Stimulated activated CD4-positive, alpha-beta T cell treated with anti-CD3 and anti-CD28 coated beads, TNF-alpha, amount 100 ng/mL, for 24 hours (primary cell): ENCODE measurements at places on chromosomes 16 and 17.

DNA sequence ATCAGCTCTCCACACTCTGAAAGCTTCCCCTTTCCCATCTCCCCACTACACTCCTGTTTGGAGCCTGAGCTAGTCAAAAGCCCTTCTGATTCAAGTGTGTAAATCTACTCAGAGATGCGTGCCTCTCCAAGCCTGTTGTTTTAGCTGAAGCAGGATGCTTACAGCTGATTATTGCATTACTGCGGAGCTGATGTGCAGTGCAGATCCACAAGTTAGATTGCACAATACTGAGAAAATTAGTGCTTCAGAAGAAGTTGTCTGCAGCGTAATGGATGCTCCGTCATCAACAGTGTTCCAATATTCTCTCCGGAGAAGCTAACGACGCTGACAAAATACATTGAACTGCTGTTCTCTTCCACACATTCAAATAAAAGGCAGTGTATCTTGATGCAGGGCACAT, 44.8 kb upstream of the NLRP1 start:
- no peak for DNase-seq

GRCh38 chr16:55566432-55567175, at the start of gene CAPNS2:
Gene CAPNS2, plus strand, starts transcription at chr16:55566684. Its CDS starts 73 bp downstream, at chr16:55566757.
- no peak for DNase-seq

DNA sequence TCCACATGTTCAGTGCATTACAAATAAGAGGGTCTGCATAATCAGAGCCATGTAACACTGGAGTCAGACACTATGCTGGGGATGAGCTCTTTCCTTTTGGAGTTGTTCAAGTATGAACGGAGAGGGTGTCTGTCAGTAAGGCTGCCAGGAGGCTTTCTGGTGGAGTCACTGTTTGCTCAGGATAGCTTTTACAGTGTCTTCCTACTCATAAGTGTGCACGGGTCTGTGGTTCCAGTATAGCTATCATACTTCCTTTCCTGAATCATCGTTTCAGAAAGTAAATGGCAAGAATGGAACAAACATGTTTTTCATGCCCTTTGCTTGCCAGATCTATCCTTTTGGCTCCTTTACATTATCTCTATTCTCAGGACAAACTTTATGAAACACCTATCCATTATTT, 152.7 kb upstream of the CDH11 start:
- DNase-seq, result no peak

DNA sequence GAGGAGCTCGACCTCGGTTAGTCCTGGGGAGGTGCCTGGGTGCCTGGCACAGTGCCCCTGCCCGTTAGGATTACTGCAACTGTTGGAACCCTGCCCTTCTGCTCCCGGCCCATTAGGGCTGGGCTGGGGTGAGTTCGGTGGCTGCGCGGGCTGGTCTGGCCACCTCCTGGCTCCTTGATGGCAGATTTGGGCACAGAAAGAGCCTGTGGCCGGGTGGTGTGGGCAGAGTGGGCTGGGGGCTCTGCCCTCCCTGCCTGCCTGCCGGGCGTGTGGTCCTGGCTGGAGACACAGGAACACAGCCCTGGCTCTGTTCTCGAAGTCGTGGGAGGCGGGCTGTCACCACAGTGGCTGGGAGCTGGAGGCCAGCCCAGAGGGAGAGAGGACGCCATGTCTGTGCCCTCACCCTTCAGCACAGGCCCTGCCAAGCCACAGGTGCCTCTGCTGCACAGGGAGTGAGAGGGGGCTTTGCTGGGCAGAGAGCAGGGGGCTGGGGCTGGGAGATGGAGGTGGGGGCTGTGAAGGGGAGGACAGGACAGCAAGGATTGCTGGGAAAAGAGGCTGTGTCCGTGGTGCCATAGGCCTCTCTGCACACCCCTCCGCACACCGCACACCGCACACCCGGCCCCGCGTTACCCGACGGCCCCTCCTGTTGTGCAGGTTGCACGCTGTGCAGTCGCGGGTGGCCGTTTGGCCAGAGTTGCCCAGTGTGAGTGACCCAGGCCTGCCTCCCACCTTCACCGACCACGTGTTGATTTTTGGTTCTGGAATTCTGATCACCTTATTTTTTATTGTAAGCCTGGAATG, 236.6 kb upstream of the GSE1 start:
- no peak for DNase-seq

GRCh38 chr16:77918809-77919707, 103.3 kb upstream of the CLEC3A start:
- DNase-seq, result no peak

DNA sequence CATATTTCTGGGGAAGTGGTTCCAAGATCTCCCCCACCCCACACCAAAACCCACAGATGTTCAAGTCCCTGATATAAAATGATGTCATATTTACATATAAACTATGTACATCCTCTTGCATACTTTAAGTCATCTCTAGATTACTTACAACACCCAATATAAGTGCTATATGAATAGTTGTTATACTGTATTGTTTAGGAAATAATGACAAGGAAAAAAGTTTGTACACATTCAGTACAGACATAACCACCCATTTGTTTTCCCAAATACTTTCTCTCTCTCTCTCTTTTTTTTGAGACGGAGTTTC, 11.5 kb downstream of the CFDP1 start:
- no peak for DNase-seq

GRCh38 chr16:55634193-55634592, 21.6 kb upstream of the SLC6A2 start:
- no peak for DNase-seq

GRCh38 chr17:1724351-1724868, at the start of gene WDR81:
Gene WDR81, plus strand, starts transcription at chr17:1724704. Its CDS starts 256 bp downstream, at chr17:1724960.
- peak; percentile 79 for DNase-seq

DNA sequence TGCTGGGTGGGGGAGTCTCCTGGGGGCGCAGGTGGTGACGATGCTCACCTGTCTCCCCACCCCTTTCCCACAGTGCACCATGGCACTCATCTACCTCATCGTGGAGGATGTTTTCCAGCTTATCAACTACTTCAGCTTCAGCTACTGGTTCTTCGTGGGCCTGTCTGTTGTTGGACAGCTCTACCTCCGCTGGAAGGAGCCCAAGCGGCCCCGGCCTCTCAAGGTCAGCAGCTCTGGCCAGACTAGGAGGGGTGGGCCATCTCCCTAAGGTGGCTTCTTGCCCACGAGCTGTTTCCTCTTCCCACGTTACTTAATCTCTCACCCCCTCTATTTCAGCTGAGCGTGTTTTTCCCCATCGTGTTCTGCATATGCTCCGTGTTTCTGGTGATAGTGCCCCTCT, 14.5 kb downstream of the SLC7A6OS start:
- DNase-seq, result no peak

- no peak for DNase-seq
These were observed 17.1 kb upstream of the HOXB13 start for GRCh38 chr17:48745381-48746275.

DNA sequence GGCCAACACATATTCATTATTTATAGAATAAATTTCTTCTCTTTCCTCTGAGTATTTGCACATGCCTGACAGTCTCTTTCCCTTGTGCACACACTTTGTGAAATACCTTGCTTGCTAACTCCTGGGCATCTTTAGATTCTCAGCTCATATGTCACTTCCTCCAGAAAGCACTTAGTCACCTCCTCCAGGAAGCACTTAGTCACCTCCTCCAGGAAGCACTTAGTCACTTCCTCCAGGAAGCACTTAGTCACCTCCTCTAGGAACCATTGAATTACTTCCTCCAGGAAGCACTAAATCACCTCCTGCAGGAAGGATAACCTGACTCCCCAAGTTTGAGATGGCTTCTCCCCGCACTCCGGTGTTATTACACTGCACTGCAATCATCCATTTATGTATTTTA, 462.5 kb upstream of the EEF2KMT start:
- no peak for DNase-seq

GRCh38 chr17:60155815-60156214, 6.0 kb downstream of the CA4 start:
- no peak for DNase-seq

- no peak for DNase-seq
These were observed 200.6 kb upstream of the CIBAR2 start for GRCh38 chr16:85312642-85313525.

DNA sequence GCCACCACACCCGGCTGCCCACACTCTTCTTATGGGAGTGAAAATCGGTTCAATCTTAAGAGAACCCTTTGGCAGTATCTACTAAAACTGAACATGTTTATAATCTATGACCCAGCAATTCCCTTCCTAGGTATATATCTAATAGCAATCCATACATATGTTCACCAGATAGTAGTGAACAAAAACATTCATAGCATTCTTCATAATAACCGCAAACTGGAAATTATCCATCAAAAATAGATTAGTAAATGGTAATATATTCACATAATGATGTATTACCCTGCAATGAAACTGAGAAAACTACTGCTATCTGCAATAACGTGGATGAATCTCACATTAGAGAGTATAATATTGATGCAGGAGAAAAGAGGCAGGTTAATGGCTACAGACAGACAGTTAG, 23.1 kb downstream of the COPRS start:
- DNase-seq, result no peak

- no peak for DNase-seq
These were observed 11.8 kb downstream of the NXPH3 start for GRCh38 chr17:49587366-49588073.

DNA sequence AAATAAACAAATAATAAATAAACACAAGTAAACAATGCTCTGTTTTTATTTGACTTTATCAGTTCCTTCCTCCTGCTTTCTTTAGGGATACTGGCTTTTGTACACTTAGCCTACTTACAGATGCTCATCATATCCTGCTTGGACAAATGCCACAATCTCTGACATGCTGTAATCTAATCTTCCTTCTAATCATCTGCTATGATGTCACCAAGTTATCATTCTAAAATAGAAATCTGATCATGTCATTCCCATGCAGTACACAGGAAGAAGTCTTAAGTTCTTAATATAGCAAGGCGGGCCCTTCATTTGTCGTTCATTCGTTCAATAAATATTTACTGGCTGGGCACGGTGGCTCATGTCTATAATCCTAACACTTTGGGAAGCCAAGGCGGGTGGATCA, 9.1 kb upstream of the UBB start:
- DNase-seq, result no peak

GRCh38 chr17:49783071-49783715, 5.3 kb upstream of the KAT7 start:
- no peak for DNase-seq

GRCh38 chr17:75575197-75575596, 12.4 kb upstream of the MYO15B start:
- DNase-seq, result no peak

DNA sequence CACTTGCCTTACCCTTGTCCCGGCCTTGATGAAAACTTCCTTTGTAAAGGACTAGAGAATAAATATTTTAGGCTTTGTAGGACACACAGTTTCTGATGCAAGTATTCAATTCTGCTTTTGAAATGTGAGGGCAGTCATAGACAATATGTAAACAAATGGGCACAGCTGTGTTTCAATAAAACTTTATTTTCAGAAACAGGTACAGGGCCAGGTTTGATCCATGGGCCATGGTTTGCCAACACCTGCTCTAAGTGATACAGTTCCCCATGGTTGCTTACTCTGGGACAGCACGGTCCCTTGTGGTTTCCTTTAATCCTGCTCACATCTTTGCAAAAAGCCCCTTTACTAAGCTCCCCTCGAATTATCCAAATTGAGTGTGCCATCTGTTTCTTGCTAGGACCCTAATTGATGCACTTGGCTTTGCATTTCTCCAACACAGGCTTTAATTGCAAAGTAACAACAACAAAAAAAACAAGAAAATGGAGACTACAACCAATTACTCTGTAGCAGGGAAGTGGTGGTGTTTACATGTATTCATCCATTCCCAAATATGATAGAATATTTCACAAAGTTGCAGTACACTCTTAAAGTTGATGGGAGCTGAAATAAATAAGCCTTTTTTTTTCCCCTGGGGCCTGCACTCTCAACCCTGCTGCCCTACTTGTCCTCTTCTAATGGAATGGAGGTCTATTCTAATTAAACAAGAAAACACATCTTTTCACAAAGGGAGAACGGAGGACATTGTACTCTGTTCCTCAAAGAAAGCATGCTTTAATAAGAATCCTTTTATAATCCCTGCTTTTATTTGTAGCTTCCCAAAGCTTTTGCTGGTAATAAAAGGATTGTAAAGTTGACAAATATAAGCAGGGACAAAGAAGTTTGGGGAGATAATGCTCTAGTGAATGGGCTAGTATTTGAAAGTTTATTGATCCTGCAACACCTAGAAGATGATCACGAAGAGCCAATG, 37.7 kb upstream of the TOX3 start:
- DNase-seq, result no peak

GRCh38 chr17:47324224-47325020, 667 bp downstream of the EFCAB13 start:
- DNase-seq, result peak; percentile 16

DNA sequence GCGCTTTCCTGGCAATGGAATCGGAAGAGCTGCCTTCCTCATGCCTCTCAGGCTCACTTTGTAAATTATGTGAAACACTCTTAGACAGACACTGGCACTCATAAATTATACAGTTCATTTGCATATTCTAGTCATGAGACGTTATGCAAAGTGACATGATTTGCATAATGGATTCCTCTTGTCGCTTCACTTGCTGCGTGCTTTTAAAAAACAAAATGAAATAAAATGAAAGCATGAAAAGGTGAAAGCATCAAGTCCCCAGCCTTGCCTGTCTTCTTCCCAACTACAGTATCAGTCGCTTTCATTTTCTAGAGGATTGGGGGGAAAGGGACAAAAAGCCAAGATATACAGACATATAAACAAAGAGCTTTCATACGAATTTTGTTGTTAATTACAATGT, 252.8 kb upstream of the PMFBP1 start:
- DNase-seq, result no peak

DNA sequence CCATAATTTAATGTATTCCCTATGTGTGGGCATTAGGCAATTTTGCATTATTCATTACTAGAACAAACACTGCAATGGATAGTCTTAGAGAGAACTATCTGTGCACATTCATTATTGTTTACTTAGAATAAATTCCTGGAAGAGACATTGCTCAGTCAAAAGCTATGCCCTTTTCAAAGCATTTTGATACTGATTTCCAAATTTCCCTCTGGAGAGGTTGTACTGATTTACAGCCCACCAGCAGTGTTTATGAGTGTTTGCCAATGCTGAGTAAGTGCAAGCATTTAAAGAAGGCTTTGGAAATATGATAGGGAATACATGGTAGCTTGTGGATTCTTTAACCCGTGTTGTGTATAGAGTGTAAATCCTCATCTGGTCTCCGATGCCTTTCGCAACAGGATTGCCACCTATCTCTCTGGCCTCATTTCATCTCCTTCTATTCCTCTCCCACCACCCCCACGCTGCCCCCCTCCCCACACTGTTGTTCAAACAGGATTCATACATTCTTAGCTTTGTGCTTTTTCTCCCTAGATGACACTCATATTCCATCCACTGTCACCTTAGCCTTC, 33.4 kb upstream of the MMD start:
- no peak for DNase-seq

- DNase-seq, result no peak
These were observed 167.2 kb downstream of the CYB561 start for GRCh38 chr17:63278728-63279442.
